ENCODE measurements at places on chromosomes 6 and 20.

DNA sequence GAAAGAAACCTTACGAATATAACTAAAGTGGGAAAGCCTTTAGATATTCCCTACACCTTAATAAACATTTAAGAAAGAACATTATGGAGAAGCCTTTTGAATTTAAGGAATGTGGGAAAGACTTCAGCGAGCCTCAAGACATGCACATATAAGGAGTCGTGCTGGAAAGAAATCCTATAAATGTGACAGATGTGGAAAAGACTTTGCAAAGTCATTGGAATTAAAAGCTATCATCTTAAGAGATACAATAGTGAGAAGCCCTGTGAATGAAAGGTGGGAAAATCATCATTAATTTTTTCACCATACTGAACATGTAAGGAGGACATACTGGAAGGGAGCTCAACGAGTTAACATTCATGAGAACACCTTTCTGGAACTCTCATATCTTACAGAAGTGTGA is 650.5 kb upstream of the DEFB115 start:
- no peak for DNase-seq

- DNase-seq = no peak
Observed at GRCh38 chr6:104134876-104135275, 724.8 kb downstream of the HACE1 start.

GRCh38 chr6:121398127-121398526 is 37.3 kb upstream of the GJA1 start:
- DNase-seq = no peak

GRCh38 chr20:3547906-3548305 is 77.1 kb downstream of the ATRN start:
- no peak for DNase-seq

DNA sequence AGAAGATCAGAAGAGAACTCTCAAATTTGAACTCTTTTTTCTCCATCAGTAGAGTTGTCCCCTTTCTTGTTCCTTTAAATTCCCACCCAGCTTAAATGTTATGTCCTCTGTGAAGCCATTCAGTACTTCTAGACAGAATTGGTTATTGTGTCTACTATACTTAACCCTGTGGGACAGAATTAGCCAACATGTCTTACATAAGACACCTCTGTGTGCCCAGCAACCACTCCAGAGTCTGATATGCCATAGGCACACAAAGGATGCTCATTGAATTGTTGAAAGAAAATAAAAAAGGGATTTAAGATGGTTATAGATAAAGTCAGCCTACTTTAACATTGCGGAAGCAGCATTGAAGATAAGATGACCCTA is 77.0 kb upstream of the LTV1 start:
- no peak for DNase-seq

- DNase-seq = no peak
Observed at GRCh38 chr6:88165844-88166492, at the start of gene CNR1. Gene CNR1 (minus strand): TSS chr6:88166347. CDS start chr6:88145274, 21,073 bp downstream.

- DNase-seq = no peak
Observed at GRCh38 chr20:53163486-53163885, 191.3 kb downstream of the TSHZ2 start.

GRCh38 chr6:167984876-167985604 is 12.4 kb upstream of the KIF25 start:
- no peak for DNase-seq

DNA sequence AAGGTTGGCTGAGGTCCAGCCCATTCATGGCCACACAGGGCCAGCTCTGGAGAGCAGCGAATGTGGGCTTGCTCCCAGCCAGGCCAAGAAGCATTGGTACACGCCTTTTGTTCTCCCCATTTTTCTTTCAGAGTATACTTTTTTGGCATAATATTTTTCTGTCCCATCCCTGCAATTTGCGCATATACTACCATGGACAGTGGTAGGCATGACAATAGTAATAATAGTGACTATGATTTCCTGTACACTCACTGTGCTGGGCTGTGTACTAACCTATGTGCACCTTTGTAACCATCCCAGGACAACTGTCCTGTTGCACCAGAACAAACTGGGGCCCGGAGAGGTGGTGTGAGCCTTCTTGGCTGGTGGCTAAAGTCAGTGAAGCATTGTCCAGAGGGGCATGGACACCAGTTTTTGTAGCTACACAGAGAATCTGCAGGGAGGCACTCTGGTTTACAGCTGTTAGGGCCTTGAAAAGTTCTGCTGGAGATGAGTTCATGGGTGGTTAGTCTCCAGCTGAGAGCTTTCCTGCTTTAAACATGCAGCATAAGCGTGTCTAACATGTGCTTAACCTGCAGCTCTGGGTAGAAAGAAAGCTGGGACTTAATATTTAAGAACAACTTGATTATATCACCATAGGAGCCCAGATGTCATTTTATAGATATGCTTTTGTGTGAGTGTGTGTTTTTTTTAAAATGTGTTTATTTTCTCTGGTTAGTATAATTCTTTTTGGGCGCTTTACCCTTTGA is 38.2 kb downstream of the DTD1 start:
- no peak for DNase-seq

GRCh38 chr6:1536526-1537429 is 72.9 kb upstream of the FOXC1 start:
- DNase-seq = no peak
